ENCODE measurements at places on chromosomes 16 and 17.

DNA sequence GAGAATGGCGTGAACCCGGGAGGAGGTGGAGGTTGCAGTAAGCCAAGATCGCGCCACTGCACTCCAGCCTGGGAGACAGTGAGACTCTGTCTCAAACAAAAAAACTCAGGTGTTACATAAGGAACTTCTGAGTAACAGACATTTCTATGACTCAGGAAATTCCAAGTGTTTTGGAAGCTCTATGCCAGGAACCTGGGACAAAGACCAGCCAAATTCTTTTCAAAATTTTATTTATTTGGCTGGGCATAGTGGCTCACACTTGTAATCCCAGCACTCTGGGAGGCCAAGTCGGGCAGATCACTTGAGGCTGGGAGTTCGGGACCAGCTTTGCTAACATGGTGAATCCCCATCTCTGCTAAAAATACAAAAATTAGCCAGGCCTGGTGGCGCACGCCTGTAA, 5.2 kb upstream of the SH2B1 start:
- no peak for DNase-seq

DNA sequence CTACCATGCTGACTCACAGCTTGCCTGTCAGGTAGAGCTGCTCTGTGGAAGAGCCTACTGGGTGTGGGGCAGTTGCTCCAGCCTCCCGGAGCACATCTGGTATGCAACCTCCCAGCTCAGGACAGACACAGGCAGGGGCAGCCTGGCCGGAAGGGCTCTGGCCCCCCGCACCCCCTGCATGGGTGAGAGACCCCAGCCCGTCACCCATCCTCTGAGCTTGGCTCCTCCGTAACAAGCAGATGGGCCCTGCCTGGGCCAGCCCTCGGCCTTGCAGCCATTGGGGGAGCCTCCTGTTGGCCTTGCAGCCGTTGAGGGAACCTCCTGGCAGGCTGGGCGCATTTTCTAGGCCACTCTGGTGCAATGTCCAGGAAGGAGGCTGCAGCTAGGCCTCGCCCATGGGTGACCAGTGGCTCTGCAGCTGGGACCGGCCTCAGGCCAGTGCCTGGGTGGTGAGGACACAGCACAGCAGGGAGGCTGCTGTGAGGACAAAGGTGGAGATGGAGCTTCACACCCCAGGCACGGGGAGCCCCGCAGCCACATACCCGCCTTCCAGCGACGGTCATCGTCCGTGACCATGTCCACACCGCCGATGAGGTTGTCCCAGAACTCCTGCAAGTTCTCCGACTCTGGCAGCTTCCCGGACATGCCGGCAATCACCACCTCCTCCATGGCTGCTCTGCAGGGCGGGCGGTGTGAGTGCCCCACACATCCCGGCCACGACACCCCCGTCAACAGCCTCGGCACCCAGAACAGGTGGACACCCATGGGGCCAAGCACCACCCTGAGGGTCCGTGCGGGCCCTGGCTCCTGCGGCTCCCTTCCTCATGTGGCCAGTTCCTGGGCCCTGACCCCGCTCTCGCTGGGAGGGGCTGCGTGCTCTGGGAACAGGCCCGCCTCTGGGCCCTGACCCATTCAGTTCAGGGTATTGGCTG, 2.0 kb downstream of the FASN start:
- no peak for DNase-seq

DNA sequence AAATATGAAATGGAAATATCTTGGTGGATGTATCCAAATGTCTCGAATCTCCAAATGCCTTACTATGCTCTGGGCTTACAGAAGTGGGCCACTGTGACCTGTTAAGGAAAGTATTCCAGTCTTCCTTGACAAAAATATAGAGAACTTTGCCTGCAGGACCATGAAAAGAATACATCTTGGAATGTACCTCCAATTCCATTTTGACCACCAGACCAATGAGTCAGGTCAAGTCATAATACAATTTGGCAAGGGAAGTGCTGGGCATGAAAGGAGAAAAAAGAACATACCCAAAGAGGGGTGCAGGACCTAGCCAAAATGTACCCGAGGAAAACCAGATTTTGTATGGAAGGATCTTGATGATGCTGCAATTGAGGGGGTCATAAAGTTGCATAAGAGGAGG, 1153.7 kb upstream of the GOT2 start:
- no peak for DNase-seq

DNA sequence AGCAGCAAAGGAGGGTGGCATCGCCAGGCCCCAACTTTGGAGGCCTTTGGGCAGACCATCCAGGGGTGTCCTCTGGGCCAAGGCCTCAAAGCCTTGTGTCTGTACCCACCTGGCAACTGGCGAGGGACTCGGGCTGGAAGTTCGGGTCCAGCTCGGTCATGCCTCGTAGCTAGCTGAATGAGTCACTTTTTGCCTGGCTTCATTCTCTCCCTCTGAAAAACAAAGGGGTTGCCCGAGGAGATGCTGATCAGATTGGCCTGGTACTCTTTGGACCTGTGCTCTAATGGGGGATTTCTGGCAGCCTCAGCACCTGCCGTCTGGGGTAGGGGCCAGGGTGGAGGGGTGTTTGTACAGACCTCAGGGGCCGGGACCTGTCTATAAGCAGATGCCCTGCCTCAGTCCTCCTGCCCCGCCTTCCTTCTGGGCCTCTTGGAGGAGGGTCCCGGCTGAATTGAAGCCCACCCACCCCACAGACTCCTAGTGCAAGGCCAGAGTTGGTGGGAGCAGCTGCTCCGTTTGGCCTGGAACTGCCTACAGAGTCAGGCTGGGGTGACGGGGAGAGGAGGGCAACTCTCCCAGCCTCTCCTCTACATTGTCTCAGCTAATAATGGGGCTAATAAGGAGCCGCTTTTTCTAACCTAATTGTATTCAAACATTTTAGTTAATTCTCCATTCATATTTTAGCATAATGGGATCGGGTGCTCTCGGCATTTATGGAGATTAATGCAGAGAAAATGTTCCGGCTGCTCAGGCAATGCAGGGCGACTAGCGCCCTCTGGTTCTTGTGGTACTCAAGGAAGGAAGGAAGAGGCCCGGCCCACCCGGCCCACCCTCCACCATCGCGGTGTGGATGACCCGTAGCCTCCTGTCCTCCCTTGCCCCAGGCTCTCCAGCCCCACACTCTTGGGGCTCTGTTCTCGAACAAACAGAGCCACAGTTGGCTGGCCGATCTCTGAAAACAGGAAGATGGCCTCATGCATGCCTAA, 21.4 kb upstream of the ABCC3 start:
- no peak for DNase-seq

DNA sequence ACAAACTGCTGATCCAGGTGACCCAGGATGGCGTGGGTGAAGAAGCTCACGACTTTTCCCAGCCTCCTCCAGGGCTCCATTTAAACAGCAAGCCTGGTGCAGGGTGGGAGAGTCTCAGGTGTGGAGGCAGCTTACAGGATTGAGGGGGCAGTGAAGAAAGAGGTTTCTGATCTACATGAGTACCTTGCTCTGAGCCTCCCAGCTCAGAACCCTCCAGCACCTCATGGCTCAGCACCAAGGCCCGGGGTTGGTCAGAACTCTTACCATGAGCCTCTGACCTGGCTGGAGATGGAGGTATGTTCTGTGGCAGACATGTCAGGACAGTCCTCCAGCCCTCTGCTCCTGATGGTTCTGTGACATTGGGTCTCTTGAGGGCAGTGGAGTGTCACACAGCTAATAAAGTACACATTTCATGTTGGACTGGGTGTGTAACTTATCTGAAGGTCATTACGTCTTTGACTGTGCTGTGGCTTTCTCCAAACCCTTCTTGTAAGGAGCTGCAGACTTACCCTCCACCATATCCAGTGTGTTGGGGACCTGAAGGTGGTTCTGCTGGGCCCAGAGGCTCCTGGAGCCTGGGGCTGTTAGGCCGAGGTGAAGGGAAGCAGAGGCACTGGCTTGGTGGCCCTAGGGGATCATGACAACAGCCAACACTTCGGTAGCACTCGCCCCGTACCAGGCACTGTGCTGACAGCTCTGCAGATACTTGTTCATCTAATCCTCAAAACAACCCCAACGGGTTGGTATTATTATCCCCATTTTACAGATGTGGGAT, 3.8 kb upstream of the DCAF7 start:
- no peak for DNase-seq

Data from activated CD4-positive, alpha-beta T cell treated with anti-CD3 and anti-CD28 coated beads, Interleukin-2, amount 50 U/mL, for 24 hours (primary cell).